ENCODE measurements at places on chromosomes 13 and 19. TPM values are rescaled to one million over a fixed set of nuclear protein-coding genes. Genes with fewer than 3 reads are reported as not detected.
A peak's percentile ranks its signal among the peaks of the same experiment; 100 is the strongest.

The TTC9B gene
- not detected for total RNA-seq

The IL17D gene
- total RNA-seq, result under 0.01 TPM

The ZSCAN5B gene
- total RNA-seq, result not detected

DNA sequence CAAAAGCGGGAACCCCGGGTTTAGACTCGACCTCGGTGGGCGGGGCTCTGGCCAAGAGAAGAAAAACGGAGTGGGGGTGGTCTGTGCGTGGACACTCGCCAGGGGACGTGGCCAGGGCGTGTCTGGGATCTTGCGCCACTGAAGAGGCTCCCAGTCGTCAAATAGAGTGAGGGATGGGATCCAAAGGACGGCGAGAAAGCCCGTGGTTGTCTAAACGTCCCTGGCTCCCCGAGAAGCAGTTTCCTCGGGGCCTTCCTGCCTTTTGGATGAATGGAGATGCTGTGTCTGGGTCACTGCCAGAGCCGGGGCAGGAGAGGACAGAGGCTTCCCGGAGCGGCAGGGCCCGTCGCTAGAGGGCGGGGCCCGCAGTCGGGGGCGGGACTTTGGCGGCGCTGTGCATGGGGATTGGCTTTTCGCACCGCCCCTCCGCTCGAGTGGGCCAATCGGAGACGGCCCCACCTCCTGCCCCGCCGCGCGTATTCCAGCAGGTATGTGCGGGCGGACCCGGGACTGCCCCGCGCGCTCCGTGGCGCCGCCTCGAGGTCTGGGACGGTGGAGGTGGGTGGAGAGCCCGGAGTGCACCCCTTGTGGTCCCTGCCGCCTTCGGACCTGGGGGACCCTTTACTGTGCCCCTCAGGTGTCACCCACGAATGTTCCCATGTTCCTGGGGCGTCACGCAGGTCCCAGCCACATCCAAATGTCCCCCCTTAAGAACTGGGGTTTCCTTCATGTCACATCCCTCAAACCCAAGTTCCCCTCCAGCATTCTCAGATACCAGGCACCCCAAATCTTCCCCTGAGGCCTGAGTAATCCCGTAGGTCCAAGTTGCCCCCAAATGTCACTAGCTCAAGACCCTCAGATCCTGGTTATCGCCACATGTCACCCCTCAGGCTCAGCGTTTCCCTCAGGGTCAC lies 38.3 kb downstream of the ZSWIM4 start:
- DNase-seq, result peak; percentile 90

DNA sequence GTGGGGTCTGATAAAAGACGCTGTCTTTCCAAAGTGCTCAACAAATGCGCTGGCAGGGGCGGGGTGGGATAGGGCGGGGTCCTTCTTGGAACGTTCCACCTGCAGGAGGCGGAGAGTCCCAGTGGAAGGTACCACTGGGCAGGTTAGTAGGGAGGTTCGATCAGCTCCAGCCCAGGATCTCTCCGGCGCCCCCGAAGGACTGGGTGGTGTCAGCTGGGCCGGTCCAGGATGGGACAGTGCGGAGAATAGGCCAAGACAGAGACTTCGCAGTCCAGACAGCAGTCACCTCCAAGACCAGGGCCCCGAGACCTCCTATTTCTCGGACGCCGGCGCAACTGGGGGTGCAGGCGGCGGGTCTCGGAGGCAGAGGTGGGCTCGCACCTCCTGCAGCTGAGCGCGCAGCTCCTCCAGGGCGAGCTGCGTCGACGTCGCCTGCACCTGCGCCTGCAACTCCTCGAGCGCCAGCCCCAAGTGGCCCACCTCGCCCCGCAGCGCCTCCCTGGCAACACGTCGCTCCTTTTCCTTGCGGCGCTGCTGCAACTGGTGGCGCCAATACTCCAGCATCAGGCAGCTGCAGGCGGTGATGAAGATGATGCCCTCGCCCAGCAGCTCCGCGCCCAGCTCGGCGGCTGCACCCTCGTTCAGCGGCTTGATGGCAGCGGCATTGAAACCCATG lies 21.6 kb downstream of the VASP start:
- DNase-seq, result no peak

DNA sequence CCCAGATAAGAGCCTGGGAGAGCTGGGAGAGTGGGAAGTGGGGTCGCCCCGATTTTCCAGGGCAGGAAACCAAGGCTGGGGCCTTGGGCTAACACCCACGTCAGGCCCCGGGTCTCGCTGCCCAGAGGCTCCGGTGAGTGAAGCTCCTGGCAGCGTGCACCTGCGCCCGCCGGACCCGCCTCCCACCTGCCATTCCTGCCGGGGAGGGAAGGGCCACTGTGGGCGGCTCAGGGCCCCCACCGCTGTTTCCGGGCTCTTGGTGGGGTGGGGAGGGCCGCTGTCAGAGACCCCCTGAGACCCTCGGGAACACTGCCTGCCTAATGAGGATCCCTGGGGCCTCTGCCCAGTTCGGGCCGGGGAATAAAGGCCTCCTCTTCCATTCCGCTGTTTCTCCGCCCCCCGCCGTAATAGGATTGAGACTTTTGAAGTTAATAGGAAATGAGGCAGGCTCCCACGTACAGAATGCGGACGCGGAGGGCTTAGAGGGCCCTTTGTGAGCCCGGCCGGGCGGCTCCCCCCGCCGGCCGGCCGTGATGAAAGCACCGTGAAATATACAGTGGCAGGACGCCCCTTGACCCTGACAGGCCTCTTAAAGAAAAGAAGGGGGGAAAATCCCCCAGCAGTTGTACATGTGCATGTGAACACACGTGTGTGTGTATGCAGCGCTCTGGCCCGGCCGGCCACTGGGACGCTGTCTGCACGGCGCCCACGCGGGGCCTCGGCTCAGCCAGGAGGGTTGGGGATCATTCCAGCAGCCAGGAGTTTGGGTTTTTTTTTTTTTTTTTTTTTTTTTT lies 33.2 kb downstream of the EFNA2 start:
- no peak for DNase-seq

DNA sequence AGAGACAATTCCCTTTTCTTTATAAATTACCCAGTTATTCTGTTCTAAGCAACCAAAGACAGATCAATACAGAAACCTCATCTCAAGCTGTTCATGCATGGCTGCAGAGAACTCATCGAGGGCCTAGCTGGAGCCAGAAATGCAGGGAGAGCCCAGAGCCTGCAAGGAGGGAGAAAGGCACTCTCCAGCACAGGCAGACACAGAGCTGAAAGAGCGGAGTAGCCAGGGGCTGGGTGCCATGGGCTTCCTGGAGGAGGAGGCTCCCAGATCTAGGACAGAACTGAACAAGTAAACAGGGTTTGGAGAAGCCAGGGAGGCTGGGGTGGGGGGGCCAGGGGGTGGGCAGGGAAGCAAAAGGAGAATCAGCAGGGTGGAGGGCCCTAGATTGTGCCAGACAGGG lies 144.2 kb upstream of the ZNF507 start:
- DNase-seq, result no peak

GRCh38 chr13:26435646-26436045 lies 121.8 kb upstream of the WASF3 start:
- no peak for DNase-seq

DNA sequence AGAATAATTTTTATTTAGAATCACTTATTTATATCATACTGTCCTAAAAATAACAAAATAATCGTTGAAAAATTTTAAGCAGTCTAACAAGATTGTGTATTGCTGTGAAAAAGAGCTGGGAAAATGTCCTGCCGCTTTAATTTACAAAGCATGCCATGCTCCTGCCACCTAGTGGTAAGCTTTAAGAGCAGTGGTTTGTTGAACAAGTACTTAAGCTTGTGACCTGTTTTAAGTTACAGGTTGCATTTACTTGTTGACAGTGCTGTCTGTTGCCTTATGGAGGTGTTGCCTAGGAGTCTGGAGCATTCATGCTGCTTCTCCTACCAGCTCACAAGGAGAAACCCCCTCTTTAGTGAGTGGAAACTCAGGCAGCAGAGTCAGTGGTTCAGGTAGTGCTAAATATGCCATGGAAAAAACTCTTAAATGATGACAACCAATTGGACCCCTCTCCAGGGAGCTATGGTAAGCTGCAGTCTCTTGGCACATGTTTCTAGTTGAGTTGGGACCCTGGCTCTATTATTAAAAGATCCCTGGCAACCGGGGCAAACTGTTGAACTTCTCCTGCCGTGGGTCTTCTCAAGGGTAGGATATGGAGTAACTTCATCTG lies 68.4 kb downstream of the SPATA13 start:
- DNase-seq, result peak; percentile 76

GRCh38 chr13:109211616-109212015 lies 574.8 kb downstream of the IRS2 start:
- DNase-seq, result peak; percentile 30

DNA sequence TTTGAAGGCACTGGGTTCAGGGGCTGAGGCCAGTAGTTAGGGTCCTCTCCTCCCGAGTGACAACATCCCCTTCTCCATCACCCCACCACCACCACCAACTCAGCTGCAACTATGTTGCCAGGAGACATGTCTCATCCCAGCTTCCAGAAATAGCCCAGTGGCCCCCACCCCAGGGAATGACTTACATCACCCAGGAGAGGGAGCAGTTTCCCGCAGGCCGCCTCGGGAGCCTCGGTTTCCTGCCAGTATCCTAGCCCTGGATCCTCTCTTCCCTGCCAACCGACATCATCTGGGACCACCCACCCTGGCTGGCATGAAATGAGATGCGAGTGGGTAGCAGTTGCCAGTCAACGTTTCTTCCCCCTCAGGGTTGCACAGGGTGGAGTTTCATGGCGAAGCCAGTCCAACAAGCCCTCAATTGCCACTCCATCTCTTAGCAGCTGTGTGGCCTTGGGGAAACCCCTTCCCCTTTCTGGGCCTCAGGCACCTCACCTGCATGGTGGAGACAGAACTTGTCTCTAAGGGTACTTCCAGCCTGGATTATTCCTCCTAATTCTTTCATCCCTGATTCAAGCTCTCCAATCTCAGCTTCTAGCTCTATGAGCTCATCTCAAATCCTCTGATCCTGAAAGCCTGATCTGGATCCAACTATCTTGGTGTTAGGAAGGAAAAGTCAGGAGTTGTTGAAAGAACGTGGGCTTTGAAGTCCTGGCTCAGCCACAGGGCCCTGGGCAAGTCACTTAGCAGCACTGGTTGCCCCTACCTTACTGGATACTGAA lies 3.9 kb upstream of the GSK3A start:
- peak; percentile 84 for DNase-seq

- DNase-seq, result no peak
Observed at GRCh38 chr13:32051156-32051555, 19.6 kb downstream of the FRY start.

DNA sequence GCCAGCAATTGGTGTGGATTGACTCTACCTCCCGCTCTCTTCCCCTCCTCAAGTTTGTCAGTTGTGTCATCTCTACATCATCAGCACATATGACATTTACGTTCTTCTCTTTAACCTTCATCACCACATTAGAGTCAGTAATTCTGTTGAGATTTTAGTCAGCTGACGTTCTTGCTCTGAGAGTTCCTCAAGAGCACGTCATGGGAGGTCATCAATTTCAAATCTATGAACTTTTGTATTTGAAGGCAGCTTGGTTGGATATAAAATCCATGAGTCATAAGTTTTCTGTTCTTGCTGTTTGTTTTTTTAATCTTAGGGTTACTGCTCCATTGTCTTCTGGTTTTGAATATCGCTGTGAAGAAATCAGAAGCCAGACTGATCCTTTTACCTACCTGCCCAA lies 21.8 kb upstream of the ARGLU1 start:
- no peak for DNase-seq

DNA sequence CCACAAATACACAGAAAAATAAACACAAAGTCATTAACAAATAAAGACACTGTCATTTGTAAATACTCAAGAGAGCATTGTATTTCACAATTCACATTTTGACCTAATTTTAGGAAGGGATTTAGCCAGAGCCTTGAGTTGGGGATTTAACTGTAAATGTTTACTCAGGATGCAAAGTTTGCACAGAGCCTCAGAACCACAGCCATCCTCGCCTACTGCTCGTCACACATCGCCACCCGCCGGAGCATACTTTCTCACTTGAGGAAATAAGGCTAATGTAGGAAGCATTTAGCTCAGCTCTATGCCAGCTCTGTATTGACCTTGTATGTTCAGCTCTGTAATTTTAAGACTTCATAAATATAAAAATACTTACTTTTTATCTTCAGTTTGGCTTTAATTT lies 442.7 kb downstream of the OXGR1 start:
- no peak for DNase-seq

DNA sequence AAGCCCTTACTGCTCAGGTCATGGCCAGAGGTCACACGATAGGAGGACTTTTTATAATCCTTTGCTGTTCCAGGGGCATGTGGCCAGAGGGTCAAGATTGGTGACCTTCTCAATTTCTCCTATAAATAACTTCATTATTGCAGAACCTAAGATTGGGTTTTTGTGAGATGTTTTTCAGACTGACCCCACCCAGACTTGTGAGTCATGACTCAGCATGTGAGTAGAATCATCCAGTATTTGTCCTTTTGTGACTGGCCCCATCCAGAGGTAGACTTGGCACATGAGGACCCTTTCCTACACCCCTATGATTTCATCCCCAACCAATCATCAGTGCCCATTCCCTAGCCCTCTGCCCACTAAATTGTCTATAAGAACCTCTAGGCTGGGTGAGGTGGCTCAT lies 84.5 kb upstream of the ABCC4 start:
- DNase-seq, result no peak

DNA sequence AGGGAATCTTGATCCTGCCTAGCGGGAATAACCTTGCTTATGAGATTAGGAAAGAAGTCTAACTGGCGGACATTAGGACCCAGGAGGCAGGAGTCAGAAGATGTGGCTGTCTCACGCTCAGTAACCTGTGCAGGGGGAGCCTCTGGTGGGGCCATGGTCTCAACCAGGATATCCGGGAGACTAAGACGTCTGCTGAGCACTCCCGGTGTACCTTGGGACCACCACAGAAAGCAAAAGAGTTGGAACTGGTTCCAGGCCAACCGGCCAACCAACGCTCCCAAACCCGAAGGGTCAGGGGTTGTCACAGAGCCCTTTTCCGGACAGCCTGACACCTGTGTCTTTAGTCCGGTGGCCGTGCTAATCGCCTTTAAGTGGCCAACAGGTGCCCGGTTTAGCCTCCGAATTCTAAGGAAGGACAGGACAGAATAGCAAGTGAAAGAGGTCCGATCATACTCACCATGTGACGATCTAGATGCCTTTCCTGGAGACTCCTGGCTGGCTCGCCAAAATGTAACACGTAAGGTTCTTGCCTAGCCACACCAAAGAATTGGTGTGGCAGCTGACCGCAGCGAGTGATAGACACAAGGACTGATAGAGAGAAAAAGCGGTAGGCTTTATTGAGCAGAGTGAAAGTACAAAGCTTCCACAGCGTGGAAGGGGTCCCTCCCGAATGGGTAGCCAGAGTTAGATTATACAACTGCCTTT lies 103.9 kb upstream of the DIAPH3 start:
- no peak for DNase-seq

GRCh38 chr13:42981853-42982252 lies 10.2 kb downstream of the EPSTI1 start:
- DNase-seq, result no peak

- DNase-seq, result no peak
Observed at GRCh38 chr19:48719263-48720171, at the start of gene MAMSTR. TSS of gene MAMSTR (minus strand) at chr19:48719725. CDS start at chr19:48719031, 694 bp downstream.

GRCh38 chr13:20442798-20443381 lies 82.8 kb downstream of the CRYL1 start:
- DNase-seq, result no peak

- DNase-seq, result no peak
Observed at GRCh38 chr13:112776354-112776753, 86.5 kb downstream of the ATP11A start.

Measured in fibroblast of villous mesenchyme (primary cell).